ENCODE measurements at places on chromosomes 16 and 17. TPM values are rescaled to one million over a fixed set of nuclear protein-coding genes. Genes with fewer than 3 reads are reported as not detected.

The CBX2 gene
- total RNA-seq: 12.0 TPM

The TP53TG3F gene
- total RNA-seq: not detected

The IQCK gene
- total RNA-seq: 40.6 TPM

The GCGR gene
- total RNA-seq: not detected

The GLP2R gene
- total RNA-seq: not detected

The MMP15 gene
- 12.3 TPM for total RNA-seq

The SLC5A10 gene
- total RNA-seq: not detected

The TMC8 gene
- total RNA-seq: 0.30 TPM

The SMPD3 gene
- 0.05 TPM for total RNA-seq

Data from mammary microvascular endothelial cell (primary cell).